ENCODE measurements at places on chromosomes 11 and 22. TPM values are rescaled to one million over a fixed set of nuclear protein-coding genes. Genes with fewer than 3 reads are reported as not detected.

- peaks cover 36% of the 10 kb centered on the region for H3K27me3 ChIP-seq
- DNase-seq, result peak; percentile 72
- H3K4me3 ChIP-seq, result no peak overlapping the region
- H3K4me1 ChIP-seq, result peaks cover 46% of the 10 kb centered on the region
- no peaks in the 10 kb centered on the region for H3K36me3 ChIP-seq
Measured at GRCh38 chr11:117827521-117828511, 3.3 kb upstream of the FXYD2 start.

DNA sequence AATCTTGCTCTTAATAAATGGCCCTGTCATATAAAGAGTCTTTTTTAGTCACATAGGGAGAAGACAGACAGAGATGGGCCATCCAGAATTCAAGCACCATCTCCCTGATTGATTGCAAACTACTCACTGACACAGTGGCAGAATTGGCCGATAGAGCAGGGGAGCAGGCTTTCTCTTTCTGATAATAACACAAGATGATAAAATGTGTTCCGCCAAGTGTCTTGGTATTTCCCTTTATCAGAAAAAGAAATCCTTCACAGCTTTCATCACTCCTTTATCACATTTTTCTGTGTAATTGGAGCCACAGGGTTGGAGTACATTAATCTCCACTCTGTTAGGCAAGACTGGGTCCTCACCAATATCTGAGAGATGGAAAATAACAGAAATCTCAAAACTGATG lies 406.0 kb downstream of the TMEM135 start:
- no peak overlapping the region for H3K27ac ChIP-seq
- H3K36me3 ChIP-seq, result no peaks in the 10 kb centered on the region
- no peaks in the 10 kb centered on the region for H3K4me1 ChIP-seq
- no peak for DNase-seq
- no peak overlapping the region for H3K4me3 ChIP-seq

DNA sequence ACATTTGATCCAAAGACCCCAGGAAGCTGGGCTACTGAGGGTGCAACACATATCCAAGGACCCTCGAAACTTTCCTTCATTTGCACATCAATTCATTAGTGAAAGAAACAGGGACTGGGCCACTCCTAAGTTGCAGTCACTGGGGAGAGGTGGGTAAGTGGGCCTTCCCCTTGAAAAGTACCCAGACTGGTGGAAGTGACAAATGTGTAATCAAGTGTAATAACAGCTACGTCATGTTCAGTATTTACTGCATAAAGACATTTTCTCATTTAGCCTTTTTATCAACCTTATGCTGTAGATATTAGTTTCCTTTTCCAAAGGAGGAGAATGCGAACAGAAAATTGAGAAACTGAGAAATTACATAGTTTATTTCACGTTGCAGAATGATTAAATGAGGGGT lies 101.9 kb upstream of the OLFML1 start:
- H3K27me3 ChIP-seq, result no peaks in the 10 kb centered on the region
- H3K4me3 ChIP-seq, result no peak overlapping the region
- H3K27ac ChIP-seq, result no peak overlapping the region
- H3K4me1 ChIP-seq, result no peaks in the 10 kb centered on the region

DNA sequence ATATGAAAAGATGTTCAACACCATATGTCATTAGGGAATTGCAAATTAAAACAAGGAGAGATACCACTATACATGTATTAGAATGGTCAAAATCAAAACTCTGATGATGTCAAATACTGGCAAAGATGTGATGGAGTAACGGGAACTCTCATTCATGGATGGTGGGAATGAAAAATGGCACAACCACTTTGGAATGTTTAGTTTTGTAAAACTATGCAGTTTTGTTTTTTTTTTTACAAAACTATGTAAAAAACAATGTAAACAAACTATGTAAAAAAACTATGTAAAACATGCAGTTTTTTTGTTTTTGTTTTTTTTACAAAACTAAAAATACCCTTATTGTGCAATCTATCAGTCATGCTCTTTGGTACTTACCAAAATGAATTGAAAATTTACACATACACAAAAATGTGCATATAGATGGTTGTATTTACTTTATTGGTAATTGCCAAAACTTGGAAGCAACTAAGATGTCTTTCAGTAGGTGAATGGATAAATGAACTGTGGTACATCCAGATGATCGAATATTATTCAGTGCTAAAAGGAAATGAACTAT lies 5.0 kb upstream of the USP47 start:
- H3K27ac ChIP-seq, result no peak overlapping the region
- no peak for DNase-seq
- no peaks in the 10 kb centered on the region for H3K36me3 ChIP-seq
- H3K4me3 ChIP-seq, result no peak overlapping the region
- H3K4me1 ChIP-seq, result peaks cover 10% of the 10 kb centered on the region

DNA sequence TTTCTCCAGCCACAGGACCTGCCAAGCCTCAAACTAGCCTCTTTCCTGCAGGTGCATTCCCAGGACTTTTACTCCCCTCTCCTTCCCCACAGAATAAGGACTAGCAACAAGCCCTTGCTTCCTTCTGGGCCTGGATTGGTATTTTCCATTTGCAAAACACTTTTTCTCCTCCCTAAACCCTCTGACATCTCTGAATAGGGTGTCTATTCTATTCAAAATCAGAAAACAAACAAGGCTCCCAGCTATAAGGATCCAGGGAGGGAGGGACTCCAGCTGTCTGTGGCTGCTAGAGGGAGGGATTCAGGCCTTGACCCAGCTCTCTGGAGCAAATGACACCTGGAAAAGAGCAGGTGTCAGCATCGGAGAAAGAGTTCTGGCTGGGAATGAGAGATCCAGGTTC lies 168.5 kb upstream of the BDNF start:
- no peak overlapping the region for H3K27ac ChIP-seq
- H3K4me3 ChIP-seq, result no peak overlapping the region
- no peak for DNase-seq
- no peaks in the 10 kb centered on the region for H3K27me3 ChIP-seq
- H3K4me1 ChIP-seq, result no peaks in the 10 kb centered on the region

DNA sequence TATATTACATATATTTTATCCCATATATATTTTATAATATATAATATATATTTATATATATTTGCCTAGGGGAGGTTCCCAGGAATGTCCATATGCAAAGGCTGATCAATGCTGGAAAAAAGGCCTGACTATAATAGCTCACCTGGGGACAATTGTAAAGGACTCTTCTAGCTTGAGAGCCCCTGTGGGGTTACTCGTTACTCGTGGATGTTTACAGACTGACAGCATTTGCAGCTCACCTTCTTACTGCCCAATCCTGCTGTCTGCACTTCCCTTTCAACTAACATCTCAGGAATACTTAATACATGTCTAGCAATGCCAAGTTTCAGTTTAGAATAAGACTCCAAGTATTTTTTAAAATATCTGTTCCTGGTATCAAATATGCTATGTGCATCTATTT lies 1365.4 kb upstream of the RAG2 start:
- H3K36me3 ChIP-seq, result no peaks in the 10 kb centered on the region
- no peaks in the 10 kb centered on the region for H3K27me3 ChIP-seq
- no peak overlapping the region for H3K4me3 ChIP-seq
- no peak for DNase-seq
- H3K4me1 ChIP-seq, result no peaks in the 10 kb centered on the region

Gene CATSPER1
- 1.1 TPM for total RNA-seq
